H1 (cell line): ENCODE measurements at places on chromosomes 13 and 19. TPM values are rescaled to one million over a fixed set of nuclear protein-coding genes. Genes with fewer than 3 reads are reported as not detected.
A peak's percentile ranks its signal among the peaks of the same experiment; 100 is the strongest.

DNA sequence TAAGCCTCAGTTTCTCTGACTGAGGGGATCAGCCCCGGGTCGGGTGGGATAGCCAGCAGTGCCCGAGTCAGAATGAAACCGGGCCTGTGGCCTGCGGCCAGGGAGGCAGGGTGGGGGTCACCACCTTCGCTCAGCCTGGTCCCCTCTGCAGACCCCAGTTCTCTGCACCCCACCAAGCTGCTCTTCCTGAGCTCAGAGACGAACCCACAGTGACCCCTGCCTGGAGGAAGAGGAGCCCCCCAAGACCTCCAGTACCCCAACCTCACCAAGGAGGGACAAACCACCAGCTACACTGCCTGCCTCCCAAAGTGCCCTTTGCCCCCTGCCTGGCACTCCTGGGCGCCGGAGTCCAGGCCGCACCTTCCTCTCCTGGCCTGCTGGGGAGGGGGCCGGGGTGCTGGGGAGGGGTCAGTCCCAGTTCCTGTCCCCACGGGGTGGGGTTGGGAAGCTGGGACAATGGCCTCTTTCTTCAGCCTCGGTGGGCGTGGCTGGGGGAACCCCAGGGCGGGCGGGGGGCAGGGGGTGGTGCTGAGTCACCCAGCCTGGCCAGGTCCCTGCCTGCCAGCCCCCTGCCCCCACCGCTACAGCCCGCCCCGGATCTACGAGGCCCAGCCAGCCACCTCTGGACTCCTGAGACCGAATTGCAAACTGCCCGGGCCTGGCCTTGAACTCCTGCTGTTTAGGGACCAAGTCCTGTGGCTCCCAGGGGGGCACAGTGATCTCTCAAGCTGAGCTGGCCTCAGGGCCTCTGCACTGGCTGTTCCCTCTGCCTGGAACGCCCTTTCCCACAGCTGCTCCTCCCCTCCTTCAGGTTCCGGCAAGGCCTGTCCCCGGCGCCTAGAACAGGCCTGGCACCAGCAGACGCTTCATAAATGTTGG lies 14.3 kb downstream of the ZBTB7A start:
- no peaks in the 10 kb centered on the region for H3K27me3 ChIP-seq
- DNase-seq = no peak
- no peak overlapping the region; the same call in 1 of the 2 replicates for H3K27ac ChIP-seq
- H3K4me3 ChIP-seq = no peak overlapping the region
- peaks cover 32% of the 10 kb centered on the region for H3K36me3 ChIP-seq

DNA sequence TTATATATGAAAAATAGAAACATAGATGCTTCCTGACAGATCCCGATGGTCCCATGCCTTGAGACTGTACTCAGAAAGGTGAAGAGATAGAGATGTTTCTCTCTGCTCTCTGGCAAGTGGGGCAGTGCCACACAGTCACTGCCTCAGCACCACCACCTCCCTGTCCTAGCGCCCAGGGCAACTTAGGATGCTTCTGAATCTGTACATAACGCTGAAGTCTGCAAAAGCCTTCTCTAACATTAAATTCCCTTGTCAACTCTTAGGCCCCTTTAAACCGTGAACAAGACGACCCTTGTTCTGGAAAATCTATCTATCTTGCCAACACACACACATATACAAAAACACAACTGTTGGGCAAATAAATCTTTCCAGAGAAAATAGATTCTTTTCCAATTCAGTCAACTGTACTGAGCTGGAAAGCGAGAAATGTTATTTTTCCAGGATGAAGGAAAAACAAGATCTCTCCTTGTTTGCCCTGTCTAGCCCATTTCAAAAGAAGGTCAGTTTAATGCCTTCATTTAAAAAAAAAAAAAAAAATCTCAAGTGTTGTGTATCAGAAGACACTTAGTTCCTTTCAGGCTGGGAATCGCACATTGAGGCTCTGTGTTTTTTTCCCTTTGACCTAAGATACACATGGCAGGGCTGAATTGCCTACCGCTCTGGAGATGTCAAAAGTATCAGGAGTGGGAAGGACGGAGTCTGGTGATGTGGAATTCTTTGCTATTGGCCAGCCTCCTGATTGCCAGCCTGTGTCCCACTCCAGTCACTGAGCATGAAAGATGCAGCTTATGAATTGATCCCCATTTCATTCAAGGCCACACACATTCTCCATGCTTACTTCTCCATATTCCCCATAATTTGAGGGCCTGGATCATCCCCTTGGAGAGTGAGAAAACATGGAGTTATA lies 241.4 kb downstream of the LACC1 start:
- no peak overlapping the region for H3K4me3 ChIP-seq
- no peaks in the 10 kb centered on the region for H3K27me3 ChIP-seq
- H3K27ac ChIP-seq = no peak overlapping the region

DNA sequence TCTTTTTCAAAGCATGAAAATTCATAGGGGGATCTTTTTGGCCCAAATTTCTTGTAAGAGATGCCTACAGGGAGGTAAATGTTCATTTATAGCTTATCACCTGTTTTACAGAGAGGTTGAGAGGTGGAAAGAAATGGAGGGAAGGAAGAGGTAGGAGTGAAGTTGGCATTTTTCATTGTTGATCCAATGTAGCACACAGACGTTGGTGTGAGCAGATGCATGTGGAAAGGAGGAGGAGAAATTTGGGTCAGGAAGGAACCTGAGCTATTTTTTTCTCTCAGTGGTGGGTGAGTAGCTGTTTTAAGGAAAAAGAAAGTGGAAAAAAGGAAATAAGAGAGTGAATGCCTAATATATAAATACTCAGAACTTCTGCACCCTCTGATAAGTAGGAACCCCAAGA lies 9.9 kb upstream of the SMIM17 start:
- no peak overlapping the region for H3K4me3 ChIP-seq
- DNase-seq = no peak
- H3K27me3 ChIP-seq = no peaks in the 10 kb centered on the region
- no peak overlapping the region for H3K27ac ChIP-seq
- no peaks in the 10 kb centered on the region for H3K4me1 ChIP-seq

DNA sequence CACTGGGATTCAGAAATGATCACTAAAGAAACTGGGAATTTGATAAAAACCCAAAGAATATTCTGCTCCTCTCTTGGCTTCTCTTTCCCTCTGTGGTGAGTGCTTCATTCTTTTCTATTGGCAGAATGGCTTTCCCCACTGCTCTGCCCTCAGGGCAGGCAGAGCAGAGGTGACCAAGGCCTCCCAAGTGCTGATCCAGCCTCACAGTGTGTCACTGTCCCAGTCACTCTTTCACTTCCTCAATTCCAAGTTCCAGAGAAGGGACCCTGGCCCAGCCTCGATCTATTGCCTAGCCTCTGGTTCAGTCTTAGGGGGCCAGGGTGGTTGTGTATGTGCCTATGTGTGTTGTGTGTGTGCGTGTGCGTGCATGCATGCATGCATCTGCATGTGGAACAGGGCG lies 180.6 kb upstream of the TMTC4 start:
- no peaks in the 10 kb centered on the region for H3K27me3 ChIP-seq
- no peak for DNase-seq
- H3K36me3 ChIP-seq = no peaks in the 10 kb centered on the region
- no peak overlapping the region for H3K27ac ChIP-seq
- H3K4me1 ChIP-seq = peaks cover 4% of the 10 kb centered on the region
- H3K4me3 ChIP-seq = no peak overlapping the region

DNA sequence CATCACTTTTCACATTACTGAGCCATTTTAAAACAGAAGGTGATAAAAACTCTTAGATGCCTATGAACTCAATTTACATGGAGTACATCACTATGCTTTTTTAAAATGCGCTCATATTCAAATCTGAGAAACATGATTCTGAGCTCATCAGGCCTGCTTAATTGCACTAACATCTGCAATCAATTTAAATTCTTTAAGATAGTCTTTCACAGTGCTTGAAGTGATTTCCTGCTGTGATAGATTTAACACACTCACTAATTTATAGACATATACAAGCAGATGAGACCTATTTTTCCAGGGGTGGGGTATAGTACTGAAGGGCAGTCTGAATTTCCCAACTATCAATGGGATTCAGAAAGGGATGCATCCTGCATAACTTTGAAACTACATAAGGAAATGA lies 82.9 kb downstream of the DIAPH3 start:
- H3K4me1 ChIP-seq = no peaks in the 10 kb centered on the region
- no peak overlapping the region for H3K27ac ChIP-seq
- DNase-seq = no peak
- H3K4me3 ChIP-seq = no peak overlapping the region
- no peaks in the 10 kb centered on the region for H3K27me3 ChIP-seq

- no peak overlapping the region for H3K27ac ChIP-seq
- H3K4me3 ChIP-seq = no peak overlapping the region
- no peaks in the 10 kb centered on the region for H3K27me3 ChIP-seq
- H3K36me3 ChIP-seq = no peaks in the 10 kb centered on the region
These were observed 7.9 kb downstream of the CEACAM3 start for GRCh38 chr19:41804336-41804735.

DNA sequence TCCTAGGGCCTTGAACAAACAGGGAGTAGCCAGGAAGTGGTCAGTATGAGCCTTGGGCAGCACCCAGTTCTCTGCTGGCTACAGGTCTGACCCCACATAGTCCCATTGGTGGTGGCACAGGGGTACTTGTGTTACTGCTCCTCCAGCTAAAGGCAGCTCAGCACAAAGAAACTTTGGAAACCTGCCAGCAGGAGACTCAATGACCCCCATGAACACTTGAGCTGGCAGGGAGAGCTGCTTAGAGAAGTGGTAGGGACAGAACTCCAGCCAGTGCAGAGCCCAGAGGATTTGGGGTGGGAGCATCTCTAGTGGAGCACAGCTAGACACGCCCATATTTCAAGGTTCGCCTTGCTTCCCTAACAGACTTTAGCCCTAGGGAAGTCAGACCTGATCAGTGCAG lies 10.4 kb upstream of the ZNF586 start:
- no peaks in the 10 kb centered on the region for H3K27me3 ChIP-seq
- H3K4me1 ChIP-seq = no peaks in the 10 kb centered on the region
- peaks cover 18% of the 10 kb centered on the region for H3K36me3 ChIP-seq
- no peak overlapping the region for H3K27ac ChIP-seq

DNA sequence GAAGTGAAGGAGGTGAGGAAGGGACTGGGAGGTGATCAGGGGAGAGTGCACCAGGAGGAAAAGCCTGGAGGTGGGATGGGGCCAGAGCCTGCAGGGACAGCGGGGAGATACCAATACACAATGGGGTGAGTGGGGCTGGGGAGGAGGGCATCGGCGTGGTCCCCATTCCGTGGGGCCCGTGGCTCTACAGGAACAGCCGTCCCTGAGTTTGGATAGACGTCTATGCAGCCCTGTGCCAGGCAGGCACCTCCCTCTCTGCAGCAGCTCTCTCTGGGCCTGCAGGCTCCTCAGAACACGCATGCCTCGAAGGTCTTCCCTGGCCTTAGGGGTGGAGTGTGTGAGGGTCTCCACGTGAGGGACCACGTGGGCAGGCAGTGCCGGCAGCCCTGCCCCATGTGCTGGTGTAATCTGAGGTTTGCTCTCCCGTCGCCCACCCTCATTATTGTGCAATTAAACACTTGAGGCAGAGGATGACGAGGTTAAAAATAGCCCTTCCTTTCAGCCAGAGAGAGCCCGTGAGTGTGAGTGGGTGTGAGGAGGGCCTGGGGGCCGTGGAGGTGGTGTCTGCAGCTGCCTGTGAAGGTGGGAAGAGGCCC lies 16.5 kb downstream of the C2CD4C start:
- H3K4me1 ChIP-seq = peaks cover 2% of the 10 kb centered on the region; the same call in 1 of the 2 replicates
- H3K36me3 ChIP-seq = no peaks in the 10 kb centered on the region
- H3K27ac ChIP-seq = no peak overlapping the region
- no peak for DNase-seq

GRCh38 chr13:96041326-96042110 lies 11.7 kb downstream of the UGGT2 start:
- no peak for DNase-seq
- no peaks in the 10 kb centered on the region for H3K27me3 ChIP-seq
- no peaks in the 10 kb centered on the region for H3K4me1 ChIP-seq
- no peak overlapping the region for H3K4me3 ChIP-seq

DNA sequence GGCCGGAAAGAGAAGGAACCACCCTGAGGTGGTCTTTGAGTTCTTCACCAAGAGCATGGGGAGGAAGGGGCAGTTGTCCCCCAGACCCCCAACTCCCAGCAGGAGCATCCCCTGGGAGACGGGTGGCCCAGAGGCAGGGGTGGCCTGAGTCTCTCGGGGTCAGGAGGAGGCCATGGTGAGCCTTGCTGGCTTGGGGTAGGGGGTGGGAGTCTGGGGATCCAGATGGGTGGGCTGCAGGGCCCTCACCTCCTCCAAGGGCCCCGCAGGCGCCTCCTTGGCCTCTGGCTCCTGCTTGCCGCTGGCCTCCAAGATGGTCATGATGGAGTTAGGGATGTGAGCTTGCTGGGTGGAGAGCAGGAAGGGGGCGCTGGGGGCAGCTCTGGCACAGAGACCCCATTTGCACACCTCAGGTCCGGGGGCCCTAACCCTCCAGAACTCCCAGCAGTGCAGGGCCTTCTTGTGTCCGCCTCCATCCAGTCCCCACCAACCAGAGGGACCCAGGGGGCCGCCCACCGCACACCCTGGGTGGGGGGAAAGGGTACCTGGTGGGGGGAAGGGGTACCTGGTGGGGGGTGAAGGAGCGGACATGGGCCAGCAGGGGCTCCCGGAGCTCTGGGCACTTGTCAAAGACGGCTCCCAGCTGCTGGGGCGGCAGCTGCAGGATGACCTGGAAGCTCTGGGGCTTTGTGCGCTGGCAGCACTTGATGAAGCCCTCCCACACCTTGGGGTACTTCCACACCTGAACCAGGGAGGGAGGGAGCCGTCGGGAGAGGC lies 1.3 kb upstream of the RSPH6A start:
- no peaks in the 10 kb centered on the region for H3K27me3 ChIP-seq
- H3K4me1 ChIP-seq = peaks cover 23% of the 10 kb centered on the region
- peaks cover 12% of the 10 kb centered on the region for H3K36me3 ChIP-seq
- H3K4me3 ChIP-seq = peak overlapping the region; percentile 49
- peak overlapping the region; percentile 86 for H3K27ac ChIP-seq

DNA sequence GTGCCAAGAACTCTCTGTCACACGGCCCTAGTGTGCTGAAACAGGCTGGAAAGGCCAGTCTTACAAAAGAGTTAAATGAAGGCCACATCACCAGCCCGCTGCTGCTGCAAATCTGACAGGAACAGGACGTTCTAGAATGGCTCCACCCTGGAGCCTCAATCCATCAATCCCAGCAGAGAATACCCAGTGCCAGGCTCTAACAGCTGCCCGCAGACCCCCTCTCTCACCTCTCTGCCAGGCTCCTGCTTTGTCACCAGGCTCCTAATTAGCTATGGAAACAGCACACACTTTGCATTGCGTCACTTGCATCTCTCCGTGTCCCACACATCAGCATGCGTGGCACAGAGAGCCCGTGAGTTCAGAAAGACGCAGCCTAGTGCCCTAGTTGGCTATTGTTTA lies 314.1 kb downstream of the FOXO1 start:
- no peak overlapping the region for H3K27ac ChIP-seq
- H3K4me3 ChIP-seq = no peak overlapping the region
- DNase-seq = no peak
- no peaks in the 10 kb centered on the region for H3K36me3 ChIP-seq

DNA sequence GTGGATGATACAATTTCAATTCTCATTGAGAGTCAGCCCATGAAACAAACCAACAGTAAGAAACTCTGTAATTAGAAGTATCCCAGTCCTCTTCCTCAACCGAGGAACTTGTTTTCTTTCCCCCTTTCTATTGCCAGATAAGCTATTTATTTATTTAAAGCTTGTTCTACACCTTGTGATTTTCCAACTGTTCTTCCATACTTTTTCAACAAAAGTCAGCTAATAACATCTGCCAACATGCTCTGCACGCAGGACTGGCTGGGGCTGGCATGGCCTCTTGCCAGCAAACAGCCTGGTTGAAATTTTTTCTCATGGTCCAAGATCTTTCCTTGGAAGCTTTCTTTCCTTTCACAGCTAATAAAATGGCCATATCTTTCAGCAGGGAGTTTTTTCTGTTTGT lies 2.9 kb upstream of the IRS2 start:
- H3K4me1 ChIP-seq = no peaks in the 10 kb centered on the region; the same call in none of the 2 replicates
- H3K36me3 ChIP-seq = no peaks in the 10 kb centered on the region
- no peak for DNase-seq
- H3K4me3 ChIP-seq = no peak overlapping the region
- H3K27me3 ChIP-seq = no peaks in the 10 kb centered on the region; the same call in 1 of the 2 replicates
- no peak overlapping the region for H3K27ac ChIP-seq

C2CD4C gene
- total RNA-seq = 6.3 and 6.6 TPM in 2 replicates

CFAP97D2 gene
- not detected in 2 replicates for total RNA-seq

TMEM59L gene
- 8.6 and 12.2 TPM in 2 replicates for total RNA-seq

ZNF296 gene
- total RNA-seq = 6.8 and 7.5 TPM in 2 replicates
